ENCODE measurements at places on chromosomes 4 and X.

- no peak for DNase-seq
These were observed 80.0 kb downstream of the JAKMIP1 start for GRCh38 chr4:6120361-6120760.

- peak; percentile 88 for DNase-seq
These were observed at the start of gene HUWE1 for GRCh38 chrX:53686151-53686885. Gene HUWE1, minus strand, starts transcription at chrX:53686719. Its CDS starts 32,612 bp downstream, at chrX:53654107.

DNA sequence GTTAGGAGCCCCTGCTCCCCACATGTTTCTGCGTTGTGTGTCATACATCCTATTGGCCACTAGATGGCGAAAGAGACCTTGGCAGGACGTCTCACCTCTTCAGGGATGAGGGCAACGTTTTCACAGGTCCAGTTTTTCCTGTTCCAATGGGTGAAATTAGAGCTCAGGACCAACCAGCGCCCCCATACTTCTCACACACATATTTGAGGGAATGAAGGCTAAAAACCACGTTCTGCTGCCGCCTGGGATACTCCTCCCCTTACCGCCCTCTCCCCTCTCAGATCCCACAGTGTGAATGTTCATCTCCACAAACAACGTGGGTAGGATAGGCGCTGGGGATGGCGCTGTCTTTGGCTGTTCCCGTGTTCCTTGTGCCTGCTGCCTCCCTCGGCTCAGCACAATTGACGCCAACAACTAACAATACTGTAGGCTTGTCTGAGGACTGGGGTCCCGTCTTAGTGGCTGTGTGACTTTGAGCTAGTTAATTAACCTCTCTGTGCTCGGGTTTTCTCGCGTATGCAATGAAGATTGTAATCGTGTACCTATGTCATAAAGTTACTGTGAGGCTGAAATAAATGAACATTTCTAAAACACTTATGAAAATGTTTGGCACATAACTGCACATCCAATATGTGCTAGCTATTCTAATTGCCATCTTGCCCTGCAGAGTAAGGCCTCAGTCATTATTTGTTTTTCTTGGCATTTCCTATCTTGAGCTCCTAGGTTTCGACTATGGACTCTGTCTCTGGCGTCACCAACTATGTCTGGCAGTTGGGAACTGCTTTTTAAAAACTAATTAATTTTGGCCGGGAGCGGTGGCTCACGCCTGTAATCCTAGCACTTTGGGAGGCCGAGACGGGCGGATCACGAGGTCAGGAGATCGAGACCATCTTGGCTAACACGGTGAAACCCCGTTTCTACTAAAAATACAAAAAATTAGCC, 181.3 kb upstream of the STK26 start:
- peak; percentile 71 for DNase-seq

- no peak for DNase-seq
These were observed 141.6 kb downstream of the DCLK2 start for GRCh38 chr4:150219841-150220240.

DNA sequence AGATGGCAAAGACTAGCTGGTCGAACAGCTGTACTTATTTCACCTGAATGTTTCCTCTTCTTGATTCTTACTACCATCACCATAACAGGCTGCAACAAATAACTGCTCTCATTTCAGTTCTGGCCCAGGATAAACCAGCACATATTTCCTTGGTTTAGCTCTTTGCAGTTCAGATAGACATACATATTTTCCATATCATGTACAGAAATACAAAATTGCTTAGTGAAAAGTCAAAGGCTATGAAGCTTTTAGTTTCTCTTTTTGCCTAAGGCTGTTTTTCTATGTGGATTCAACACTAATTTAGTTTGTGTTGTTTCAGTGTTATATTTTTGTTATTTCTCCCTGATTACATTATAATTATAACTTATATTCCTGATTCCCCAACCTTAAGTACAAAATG, 103.6 kb upstream of the BMP3 start:
- no peak for DNase-seq

DNA sequence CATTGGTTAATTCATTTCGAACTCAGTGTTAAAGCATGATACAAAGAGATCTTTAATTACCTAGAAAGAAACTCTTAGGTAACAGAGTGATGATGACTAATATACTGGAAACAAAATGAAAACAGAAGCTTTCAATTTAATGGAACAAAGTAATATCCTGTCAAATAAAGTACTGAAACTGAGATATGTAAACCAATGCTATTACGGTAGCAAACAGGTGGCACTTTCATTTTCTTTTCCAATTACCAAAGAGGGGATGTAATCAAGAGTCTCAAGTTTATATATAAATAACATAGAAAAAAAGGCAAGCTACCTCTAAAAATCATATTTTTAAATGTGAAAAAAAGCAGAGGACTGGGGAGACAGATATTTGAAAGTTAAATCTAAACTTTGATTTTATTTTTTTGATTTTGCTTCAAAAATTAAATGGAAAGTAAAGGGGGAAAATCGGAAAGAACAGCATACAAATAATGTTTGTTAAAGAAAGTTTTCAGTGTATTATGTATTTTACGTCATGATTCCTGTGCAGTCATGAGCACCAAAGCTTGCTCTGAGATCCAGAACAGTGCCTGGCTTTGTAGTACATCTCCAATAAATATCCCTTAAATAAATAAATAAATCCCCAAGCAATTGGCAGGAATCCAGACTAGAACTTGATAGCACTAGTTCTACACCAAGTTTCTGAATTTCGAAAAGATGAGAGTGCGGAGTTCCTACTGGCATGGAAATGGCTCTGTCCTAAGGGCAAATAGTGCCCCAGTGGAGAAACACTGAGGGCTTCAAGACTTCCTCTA, 25.0 kb upstream of the RAPGEF2 start:
- DNase-seq, result no peak
